Femur (tissue), 1 donor: ENCODE measurements at places on chromosomes 7 and 10.
A peak's percentile ranks its signal among the peaks of the same experiment; 100 is the strongest.

DNA sequence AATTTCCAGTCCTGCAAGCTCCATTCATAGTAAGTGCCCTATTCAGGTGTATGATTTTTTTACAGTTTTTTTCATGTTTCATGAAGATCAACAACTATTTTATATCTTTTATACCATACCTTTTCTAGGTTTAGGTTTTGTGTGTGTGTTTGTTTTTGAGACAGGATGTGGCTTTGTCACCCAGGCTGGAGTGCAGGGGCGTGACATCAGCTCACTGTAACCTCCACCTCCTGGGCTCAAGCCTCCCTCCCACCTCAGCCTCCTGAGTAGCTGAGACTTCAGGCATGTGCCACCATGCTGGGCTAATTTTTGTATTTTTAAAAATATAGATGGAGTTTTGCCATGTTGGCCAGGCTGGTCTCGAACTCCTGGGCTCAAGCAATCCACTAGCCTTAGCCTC, 35.0 kb downstream of the ARMH3 start:
- no peak for DNase-seq

GRCh38 chr7:151934584-151934983, 21.7 kb upstream of the GALNTL5 start:
- DNase-seq, result no peak

- peak; percentile 19 for DNase-seq
These were observed 175.6 kb downstream of the ELFN1 start for GRCh38 chr7:1845536-1846311.

GRCh38 chr7:155879592-155879991, 67.3 kb upstream of the SHH start:
- no peak for DNase-seq

DNA sequence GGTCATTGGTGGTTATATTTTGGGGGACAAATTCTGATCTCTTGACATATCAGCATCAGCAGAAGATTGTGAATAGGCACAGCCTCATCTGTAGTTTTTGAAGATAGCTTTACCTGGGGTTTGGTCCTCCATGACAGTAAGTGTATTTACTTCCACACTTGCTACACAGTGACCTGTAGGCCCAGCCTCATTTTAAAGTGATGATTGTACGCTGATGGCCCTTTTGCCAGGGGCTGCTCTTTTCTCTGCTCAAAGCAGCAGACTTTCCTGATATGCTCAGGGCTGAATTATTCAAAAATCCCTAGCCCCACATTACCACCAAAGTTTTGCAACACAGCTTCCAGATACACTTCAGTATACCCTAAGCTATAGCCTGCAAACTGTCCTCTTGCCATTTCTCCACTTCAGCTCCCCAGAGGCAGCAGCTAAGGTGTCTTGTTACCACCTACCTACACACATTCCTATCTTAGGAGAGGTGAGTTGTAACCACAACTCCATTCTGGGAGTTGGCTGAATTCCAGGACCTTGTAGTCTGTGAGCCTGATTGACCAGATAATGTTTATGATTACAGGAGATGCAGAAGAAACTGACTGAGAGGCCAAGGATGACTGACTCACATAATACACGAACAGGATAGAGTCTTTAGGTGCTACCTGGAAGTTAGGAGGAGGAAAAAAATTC, 6.0 kb downstream of the ASB4 start:
- no peak for DNase-seq

GRCh38 chr10:99938563-99938962, 71.2 kb downstream of the DNMBP start:
- DNase-seq, result no peak

DNA sequence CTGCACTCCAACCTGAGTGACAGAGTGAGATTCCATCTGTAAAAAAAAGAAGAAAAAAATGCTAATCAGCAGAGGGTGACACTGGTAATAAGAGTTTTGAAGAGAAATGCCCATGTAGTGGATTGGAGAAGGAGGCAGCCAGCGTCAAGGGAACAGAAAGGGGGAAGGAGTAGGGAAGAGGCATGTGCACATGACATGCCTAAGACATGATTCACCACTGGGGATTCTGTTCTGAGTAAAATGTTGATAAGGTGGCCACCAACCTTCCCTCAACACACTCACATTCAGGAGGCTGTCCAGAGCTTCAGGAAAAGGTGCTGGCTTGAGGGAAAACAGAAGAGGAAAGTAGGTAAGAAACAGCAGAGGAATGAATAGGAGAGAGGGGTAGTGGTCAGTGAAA, 39.9 kb downstream of the AKR1D1 start:
- DNase-seq, result no peak

- DNase-seq, result no peak
These were observed 95.5 kb downstream of the FAM204A start for GRCh38 chr10:118246332-118247295.

GRCh38 chr7:151777908-151778670, 98.8 kb downstream of the PRKAG2 start:
- no peak for DNase-seq

DNA sequence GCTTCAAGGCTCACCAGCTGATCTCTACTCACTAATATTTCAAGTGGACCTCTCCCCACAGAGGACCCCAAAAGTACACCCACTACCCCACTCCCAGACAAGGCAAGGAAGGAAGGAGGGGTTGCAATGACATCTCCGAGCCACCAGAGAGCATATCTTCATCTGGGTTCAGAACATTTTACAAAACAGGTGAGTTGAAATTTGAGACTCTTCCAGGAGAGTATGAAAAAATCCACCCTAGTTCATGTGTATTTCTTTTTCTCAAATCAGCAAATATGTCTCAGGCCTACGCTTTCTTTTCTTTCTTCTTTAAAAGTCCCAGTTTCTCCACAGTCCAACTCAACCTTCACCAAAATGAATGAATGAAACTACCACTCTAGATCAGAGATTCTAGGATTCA, 61.9 kb downstream of the SGMS1 start:
- no peak for DNase-seq

DNA sequence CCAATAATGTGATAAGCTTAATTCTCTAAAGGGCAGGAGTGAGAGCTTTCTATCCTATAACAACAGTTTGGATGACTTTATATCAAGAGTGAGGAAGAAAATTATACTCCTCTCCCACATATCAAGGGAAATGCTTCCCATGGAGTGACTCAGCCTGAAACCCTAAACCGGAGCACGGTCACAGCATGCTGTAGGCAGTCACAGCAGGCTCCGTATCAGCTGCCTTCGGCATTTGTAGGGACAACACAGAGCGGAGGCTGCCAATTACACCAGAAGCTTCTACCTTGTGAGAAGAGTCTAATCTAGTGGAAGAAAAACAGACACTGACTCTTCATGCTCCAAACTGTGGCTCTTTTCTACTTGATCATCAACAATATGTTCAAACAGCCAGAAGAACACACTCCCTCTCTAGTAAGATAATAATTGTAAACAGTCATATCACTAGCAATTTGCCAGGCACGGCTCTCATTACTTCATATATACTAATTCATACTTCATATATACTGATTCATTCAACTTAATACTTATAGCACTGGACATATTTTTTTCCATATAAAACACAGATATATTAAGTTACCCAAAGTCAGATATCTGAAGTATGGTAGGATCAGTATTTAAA, 65.9 kb downstream of the DGKB start:
- DNase-seq, result peak; percentile 55

DNA sequence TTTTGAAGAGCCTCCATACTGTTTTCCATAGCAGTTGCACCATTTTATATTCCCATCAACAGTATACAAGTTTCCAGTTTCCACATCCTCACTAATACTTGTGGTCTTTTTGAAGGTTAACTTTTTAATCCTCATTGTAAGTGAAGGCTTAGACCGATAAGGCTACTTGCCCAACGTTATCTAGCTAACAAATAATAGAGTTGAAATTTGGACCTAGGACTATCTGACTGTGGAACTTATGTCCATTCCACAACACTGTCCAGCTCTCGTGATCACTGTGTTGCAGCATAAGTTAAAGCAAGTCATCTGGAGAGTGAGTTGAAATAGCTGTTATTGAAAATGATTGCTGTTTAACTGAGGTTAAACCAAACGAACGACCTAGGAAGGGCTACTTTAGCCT, 84.0 kb downstream of the ZNF92 start:
- no peak for DNase-seq

GRCh38 chr10:84291384-84291783, 37.0 kb upstream of the CCSER2 start:
- DNase-seq, result peak; percentile 34

- DNase-seq, result peak; percentile 83
These were observed 20.5 kb upstream of the ZNF273 start for GRCh38 chr7:64882341-64883112.

- DNase-seq, result no peak
These were observed 18.8 kb upstream of the AOAH start for GRCh38 chr7:36742911-36743775.

GRCh38 chr10:124975977-124976514, 34.1 kb downstream of the ZRANB1 start:
- DNase-seq, result no peak

- DNase-seq, result no peak
These were observed 23.8 kb upstream of the GTPBP4 start for GRCh38 chr10:964321-964987.

DNA sequence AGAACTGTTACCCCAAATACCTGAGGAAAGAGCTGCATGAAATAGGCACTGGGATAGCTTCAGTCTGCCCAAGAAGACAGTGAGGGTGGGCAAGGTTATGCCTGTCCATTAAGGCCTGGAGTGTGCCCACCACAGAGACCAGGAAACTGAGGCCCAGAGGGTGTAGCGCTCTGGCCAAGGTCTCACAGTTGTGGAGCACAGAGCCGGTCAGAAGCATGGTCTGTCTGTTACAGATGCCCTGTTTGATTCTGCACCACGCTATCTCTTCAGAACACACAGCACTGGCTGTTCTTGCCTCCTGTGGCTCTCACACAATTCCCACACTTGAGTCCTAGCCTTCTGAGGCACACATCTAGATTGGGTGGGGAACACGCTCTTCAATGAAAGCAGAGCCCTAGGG, 261.4 kb downstream of the GRID1 start:
- DNase-seq, result no peak

GRCh38 chr7:114976666-114977065, 54.8 kb downstream of the MDFIC start:
- no peak for DNase-seq

GRCh38 chr7:17307969-17308648, 9.7 kb downstream of the AHR start:
- DNase-seq, result no peak

- DNase-seq, result no peak
These were observed 27.5 kb downstream of the ELMO1 start for GRCh38 chr7:37420946-37421695.

DNA sequence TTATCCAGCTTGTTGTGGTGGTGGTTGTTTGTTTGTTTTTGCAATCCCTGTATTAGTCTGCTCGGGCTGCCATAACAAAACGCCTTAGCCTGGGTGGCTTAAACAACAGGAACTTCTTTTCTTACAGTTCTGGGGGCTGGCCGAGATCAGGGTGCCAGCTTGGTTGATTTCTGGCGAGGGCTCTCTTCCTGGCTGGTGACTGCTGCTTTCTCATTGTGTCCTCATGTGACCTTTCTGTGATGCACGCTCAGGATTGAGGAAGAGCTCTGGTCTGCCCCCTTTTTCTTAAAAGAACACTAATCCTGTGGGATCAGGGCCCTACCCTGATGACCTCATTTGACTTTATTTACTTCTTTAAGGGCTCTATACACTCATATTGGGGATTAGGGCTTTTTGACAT, 107.1 kb upstream of the NRP1 start:
- no peak for DNase-seq

DNA sequence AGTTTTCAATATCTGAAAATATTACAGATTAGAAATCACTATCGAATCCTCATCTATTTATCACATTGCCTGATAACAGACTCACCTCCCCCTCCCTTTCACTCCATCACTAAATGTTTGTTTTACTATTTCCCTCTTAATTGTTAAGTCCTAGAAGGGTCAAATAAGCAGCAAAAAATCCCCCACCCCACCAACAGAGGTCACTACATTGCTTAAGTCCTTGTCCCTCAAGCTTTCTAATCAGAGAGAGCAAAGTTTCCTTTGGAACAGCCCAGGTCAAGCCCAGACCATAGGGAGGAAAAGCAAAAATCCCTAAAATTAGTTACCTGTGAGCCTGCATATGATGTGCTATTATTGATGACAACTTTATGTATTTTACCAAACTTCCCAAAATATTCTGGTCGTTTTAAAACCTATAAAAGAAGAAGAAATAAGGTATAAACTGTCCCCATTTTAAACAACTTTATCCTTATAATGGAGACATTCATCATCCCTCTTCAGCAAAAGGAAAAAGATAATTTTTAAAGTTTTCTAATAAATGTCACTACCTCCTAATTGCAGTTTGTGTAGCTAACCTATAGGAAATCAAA, 95.0 kb downstream of the CNOT4 start:
- DNase-seq, result no peak

GRCh38 chr10:54372179-54372578, 428.9 kb downstream of the PCDH15 start:
- DNase-seq, result no peak

- DNase-seq, result no peak
These were observed 6.4 kb upstream of the PON2 start for GRCh38 chr7:95441042-95441823.

- no peak for DNase-seq
These were observed 205.0 kb downstream of the TFEC start for GRCh38 chr7:115825456-115826115.

DNA sequence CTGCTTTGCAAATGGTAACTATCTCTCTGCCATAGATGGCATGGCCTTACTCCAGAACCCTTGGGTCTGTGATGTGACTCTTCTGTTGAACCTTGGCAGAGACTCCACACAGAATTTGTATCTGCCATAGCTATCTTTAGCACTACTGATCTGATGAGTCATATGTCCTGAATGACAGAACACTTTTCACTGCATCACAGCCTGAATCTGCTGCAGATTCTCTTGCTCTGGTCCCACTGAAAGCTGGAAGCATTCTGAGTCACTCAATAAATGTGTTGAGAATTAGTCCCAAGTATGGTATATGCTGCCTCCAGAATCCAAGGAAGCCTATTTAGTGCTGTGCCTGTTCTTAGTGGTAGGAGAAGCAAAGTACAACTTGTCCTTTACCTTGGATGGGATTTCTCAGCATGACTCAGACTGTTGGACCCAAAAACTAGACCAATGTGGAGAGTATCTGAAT, 39.5 kb upstream of the ANKRD1 start:
- no peak for DNase-seq
